ENCODE measurements at places on chromosomes 12 and 14.

GRCh38 chr14:84643446-84643845 is 886.5 kb upstream of the FLRT2 start:
- no peak for DNase-seq

DNA sequence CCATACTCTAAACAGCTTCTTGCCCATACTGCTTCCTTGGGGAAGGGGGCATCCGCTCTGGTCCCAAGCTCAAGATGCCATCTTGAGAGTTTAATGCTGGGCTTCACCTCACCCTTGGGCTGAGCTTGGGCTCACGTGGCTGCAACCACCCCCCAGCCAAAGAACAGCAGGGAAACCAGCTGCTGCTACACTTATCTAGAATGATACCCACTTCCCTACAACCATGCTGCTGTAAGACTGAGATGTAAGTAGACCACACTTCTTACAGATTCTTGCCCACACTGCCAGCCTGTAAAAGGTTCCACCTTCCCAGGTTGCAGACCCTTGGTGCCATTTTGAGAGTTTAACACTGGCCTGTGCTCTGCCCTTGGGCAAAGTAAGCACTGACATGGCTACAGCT is 9.7 kb downstream of the CTSG start:
- DNase-seq, result no peak

- peak; percentile 72 for DNase-seq
Observed at GRCh38 chr12:13347241-13348043, 150.9 kb downstream of the EMP1 start.

DNA sequence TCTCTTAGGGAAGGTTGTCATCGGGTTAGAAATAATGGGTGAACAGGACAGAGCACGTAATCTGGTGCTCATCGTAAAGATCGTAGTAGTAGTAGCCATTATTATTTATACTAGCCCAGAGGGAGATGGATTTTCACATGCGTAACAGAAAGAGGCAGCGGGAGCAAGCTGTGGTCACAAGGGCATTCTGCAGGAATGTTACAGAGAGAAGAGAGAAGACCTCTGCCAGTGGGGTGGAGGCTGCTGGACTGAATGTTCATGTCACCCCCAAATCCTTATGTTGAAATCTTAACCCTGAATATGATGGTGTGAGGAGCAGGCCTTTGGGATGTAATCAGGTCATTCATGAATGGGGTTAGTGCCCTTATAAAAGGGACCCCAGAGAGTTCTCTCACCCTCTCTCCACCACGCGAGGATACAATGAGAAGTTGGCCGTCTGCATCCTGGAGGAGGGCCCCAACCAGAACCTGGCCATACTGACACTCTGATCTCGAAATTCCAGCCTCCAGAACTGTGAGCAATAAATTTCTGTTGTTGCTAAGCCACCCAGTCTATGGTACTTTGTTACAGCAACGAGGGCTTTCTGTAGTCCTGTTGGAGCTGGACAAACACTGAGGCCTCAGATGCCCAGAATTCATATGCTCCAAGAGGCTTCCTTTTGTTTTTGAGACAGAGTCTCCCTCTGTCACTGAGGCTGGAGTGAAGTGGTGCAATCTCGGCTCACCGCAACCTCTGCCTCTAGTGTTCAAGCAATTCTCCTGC is 131.2 kb upstream of the MED13L start:
- DNase-seq, result no peak

- DNase-seq, result no peak
Observed at GRCh38 chr14:101726954-101727302, 34.6 kb upstream of the PPP2R5C start.

- DNase-seq, result no peak
Observed at GRCh38 chr12:20150835-20151422, 217.4 kb upstream of the PDE3A start.

DNA sequence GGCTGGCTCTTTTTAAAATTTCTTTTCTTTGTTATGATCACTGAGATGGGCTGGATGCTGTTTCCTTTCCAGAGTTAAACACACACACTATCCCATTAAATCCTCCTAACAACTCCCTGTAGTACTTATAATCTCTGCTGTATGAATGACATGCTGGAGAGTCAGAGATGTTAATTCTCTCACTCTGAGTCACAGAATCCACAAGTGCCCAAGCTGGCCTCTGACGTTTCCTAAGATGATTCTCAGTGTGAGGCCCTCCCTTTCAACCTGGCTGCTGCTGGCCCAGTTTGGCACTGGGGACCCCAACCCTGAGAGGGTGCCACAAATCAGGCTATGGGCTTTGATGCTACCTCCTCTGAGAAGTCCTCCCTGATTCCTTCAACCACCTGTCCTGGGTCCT is 5.4 kb downstream of the NOS1 start:
- no peak for DNase-seq

DNA sequence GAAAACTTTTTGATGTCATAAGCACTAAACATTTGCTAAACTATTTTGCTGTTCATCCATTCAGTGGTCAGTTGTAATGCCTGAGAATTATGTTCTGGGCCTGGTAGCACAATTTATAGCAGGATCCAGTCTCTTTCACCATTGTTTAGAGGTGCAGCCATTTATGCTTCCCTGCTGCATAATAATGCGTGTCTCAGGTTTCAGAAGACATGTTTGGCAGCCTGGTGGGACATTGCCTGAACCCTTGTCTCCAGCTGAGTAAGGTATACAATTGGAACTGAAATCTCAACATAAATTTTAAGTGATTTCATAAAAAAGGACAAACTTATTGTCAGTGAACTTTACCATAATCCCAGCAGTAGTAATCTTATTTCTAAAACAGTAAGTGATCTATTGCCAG is 94.8 kb downstream of the POLR3B start:
- no peak for DNase-seq

GRCh38 chr14:29926701-29927375 is 809 bp downstream of the PRKD1 start:
- no peak for DNase-seq

DNA sequence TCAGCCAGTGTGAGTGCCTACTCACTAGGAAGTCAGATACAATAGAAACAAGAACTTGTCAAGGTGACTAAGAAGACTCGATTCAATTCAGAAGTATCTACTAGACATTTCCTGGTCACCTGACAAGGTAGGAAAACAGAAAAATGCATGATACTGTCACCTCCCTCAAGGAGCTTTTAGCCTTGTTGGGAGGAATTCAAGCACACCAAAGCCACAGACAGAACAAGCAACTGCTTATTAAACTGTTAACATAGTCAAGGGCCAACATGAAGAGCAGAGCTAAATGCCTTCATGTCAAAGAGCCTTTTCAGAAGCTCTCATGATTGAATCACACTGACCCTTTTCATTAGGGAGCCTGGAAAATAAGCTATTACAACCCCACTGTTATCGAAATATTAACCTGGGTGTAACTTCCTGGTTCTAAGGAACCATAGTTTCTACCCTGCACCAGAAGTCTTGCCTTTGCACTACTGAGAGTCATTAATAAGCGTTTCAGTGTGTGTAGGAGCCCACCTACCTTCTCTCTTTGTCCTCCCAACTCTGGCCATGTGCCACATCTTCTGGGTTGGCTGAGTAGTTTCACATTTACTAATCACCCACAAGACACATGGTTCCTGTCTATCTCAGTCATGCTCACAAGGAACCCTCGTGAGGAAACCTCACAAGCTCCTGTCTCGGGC is 31.0 kb upstream of the LGALS3 start:
- no peak for DNase-seq

DNA sequence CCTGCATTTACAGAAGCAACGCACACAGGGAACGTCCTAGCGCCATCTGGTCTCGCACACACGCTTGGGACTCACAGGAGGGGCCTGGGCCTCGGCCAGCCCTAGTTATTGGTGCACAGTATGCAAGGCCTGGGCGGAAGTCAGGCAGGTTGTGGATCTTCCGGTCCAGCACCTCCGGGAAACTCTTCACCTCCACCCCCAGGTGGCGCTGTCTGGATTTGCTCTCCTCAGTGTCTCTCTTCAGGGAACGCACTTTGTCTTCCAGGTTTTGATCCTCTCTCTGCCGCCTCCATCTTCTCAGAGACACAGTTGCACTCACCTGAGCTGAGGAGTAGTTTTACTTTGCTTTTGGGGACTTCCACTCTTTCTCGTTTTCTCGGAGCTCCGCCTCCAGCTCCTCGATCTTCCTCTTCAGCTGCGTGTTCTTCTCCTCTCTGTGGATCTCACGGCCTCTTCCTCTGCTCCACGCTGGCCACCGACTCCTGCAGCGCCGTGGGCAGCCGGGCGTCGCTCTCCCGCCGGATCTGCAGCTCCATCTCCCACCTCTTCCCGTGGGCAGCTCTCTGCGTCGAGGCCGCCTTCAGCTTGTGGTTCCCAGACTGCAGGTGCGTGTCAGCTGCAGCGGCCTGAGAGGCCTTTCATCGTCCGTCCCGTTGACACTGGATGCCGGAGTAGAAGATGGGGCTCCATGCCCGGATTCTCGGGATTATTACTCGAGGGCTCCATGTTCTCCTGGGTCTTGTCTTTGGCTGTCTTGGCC is 933.8 kb downstream of the TMEM121 start:
- DNase-seq, result no peak

DNA sequence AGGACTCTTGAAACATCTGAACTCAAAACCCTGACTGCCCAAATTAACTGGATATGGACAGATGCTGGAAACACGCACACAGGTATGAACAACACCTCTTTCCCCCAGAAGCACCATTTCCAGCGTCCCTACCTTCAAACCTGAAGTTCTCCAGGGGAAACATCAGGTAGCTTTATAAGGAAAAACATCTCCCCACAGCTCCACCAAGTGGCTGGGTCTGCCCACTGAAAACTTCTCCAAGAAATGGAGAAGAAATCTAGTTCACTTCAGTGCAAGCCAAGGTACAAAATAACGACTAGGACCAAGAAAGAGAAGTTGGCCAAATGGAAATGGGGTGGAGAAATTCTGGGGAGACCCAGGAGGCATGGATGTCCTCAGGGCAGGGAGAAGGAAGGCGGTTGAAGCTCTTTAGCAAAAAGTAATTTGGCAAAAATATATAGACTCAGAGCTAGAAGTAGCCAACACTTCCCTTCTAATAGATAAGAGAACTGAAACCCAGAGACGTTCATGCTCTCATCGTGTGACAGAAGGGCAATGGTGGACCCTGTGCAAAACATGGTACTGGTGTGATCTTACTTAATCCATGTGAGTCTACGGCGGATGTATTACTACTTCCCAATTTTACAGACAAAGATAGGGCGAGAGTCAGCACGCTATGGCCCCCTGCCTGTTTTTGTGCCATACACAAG is 10.5 kb upstream of the NUAK1 start:
- DNase-seq, result no peak

DNA sequence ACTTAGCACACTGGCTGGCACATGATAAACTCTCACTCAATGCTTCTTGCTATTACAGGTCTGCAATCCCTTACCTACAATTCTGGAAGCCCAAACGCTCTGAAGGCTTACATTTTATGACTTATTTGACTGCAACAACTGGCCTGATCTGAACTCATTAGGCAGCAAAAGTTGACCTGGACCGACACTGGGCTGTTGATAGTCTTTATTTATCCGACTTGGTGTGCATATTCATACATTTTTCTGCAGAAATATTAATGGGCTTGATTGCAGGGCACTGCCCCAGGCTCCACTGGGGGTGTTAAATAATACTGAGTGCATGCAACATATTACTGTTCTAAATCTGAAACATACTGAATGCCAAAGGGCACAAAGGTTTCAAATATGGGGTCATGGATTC is 1076.7 kb downstream of the BCL11B start:
- no peak for DNase-seq

GRCh38 chr14:45810152-45810872 is 557.3 kb upstream of the MIS18BP1 start:
- DNase-seq, result no peak

- no peak for DNase-seq
Observed at GRCh38 chr14:37698840-37699777, 103.7 kb downstream of the TTC6 start.

DNA sequence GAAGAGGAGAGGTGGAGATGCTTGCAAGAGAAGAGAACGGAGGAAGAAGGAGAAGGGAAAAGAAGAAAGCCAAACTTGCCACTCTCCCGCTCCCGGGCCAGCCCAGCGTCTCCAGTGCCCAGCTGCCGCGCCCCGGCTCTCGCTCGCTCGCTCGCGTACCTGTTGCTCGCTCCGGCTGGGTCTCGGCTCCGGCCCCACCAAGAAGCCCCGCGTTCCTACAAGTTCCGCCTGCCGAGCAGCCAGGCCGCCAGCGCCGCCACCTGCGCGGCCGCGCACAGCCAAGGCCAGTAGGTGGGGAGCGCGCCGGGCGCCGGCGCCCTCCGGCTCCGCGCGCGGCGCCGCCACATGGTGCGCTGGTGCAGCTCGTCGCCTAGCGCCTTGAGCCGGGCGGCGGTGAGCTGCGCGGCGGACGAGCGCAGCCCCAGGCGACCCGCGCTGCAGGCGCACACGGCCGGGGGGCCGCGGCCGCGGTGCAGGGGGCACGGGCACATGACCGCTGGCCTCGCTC is 370 bp downstream of the HRK start:
- DNase-seq, result no peak

GRCh38 chr12:12933742-12934141 is 18.2 kb downstream of the GPRC5D start:
- no peak for DNase-seq

DNA sequence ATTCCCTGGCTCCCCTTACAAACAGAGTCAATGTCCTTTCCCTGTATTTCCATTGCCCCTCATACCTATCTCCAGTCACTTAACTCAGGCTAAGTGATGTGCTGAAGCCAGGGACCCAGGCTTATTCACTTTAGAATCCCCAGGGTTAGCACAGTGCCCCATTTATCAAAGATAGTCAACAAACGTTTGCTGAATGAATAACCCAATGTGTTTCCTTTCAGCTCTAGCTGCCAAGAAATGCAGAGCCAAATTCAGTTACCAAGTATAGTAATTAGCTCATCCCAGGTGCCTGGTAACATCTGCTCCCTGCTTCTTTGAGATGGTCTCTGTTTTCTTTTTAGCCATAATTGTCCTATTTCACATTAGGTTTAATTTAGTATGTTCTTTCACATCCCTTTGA is 189.5 kb downstream of the PHLDA1 start:
- no peak for DNase-seq

- DNase-seq, result no peak
Observed at GRCh38 chr12:8695116-8695515, 2.7 kb upstream of the RIMKLB start.

DNA sequence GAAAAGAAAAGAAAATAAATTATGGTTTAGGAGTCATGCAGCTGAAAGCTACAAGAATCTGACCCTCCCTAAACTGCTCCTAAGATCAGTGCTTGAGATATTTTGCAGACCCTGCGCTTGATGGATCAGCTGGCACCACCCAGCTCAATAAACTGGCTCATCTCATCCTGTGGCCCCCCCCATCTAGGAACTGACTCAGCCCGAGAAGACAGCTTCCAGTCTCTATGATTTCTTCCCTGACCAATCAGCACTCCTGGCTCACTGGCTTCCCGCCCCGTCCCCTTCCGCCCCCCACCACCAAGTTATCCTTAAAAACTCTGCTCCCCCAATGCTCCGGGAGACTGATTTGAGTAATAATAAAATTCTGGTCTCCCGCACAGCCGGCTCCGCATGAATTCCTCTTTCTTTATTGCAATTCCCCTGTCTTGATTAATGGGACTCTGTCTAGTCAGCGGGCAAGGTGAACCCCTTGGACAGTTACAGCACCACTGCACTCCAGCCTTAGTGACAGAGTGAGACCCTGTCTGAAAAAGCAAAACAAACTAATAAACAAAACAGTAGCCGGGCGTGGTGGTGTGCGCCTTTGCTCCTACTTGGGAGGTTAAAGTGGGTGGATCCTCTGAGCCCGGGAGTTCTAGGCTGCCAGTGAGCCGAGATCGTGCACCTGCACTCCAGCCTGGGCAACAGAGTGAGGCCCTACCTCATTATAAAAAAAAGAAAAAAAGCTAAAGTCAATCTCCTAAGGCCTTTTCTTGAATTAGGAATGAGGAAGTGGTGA is 24.5 kb upstream of the SPTLC2 start:
- DNase-seq, result no peak

GRCh38 chr12:82682851-82683261 is 3.9 kb upstream of the TMTC2 start:
- DNase-seq, result no peak

GRCh38 chr12:88896958-88897357 is 316.7 kb upstream of the KITLG start:
- no peak for DNase-seq

Measured in occipital lobe (tissue), 3 donors.